Liver (tissue), 10 donors: ENCODE measurements at places on chromosomes 16 and 17. TPM values are rescaled to one million over a fixed set of nuclear protein-coding genes. Genes with fewer than 3 reads are reported as not detected.

DNA sequence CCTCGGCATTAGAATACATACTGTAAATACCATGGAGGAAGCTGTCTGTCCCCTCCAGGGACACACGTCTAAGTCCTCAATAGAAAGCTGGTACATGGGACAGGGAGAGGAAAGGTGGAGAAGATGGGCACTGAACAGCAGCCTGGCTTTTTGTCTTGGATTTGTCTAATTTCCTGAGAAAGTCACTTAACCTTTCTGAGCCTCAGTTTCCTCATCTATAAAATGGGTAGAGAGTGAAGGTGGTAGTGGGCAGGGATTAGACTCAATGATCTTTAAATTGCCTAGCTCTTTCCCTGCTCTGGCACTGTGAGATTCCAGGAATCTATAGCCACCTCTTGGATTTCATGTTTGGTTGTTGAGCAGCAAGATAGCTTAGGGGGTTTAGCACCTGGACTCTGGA, 96.2 kb downstream of the ASIC2 start:
- H3K36me3 ChIP-seq = no peaks in the 10 kb centered on the region
- no peaks in the 10 kb centered on the region for H3K4me1 ChIP-seq
- H3K4me3 ChIP-seq = no peak overlapping the region
- DNase-seq = no peak
- no peak overlapping the region for H3K27ac ChIP-seq

GRCh38 chr17:77723071-77723908, 235.2 kb upstream of the TNRC6C start:
- H3K4me1 ChIP-seq = no peaks in the 10 kb centered on the region
- H3K4me3 ChIP-seq = no peak overlapping the region
- peak; percentile 24 for DNase-seq
- no peak overlapping the region for H3K27ac ChIP-seq

The ERI2 gene
- total RNA-seq = 79.1 TPM

DNA sequence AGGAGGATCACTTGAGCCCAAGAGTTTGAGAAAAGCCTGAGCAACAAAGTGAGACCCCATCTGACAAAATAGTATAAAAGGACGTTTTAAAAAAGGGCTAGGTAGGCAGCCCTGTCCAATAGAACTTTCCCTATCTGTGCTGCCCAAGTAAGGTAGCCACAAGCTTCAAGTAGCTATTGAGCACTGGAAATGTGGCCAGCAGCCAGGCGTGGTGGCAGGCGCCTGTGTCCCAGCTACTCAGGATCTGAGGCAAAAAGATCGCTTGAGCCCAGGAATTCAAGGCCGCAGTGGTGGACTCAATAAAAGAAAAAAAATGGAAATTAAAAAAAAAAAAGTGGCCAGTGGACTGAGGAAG, 1.5 kb upstream of the NQO1 start:
- H3K27me3 ChIP-seq = no peaks in the 10 kb centered on the region
- H3K4me3 ChIP-seq = no peak overlapping the region
- no peaks in the 10 kb centered on the region for H3K36me3 ChIP-seq

The KRTAP4-4 gene
- not detected for total RNA-seq

GRCh38 chr17:21132428-21132827, 5.7 kb downstream of the DHRS7B start:
- no peak for DNase-seq
- no peaks in the 10 kb centered on the region for H3K36me3 ChIP-seq
- no peak overlapping the region for H3K27ac ChIP-seq
- no peaks in the 10 kb centered on the region for H3K27me3 ChIP-seq
- H3K4me3 ChIP-seq = no peak overlapping the region
- H3K4me1 ChIP-seq = peaks cover 14% of the 10 kb centered on the region

- H3K36me3 ChIP-seq = no peaks in the 10 kb centered on the region
- no peak overlapping the region for H3K4me3 ChIP-seq
- H3K4me1 ChIP-seq = no peaks in the 10 kb centered on the region
- H3K27ac ChIP-seq = no peak overlapping the region
- no peaks in the 10 kb centered on the region for H3K27me3 ChIP-seq
Measured at GRCh38 chr16:71345031-71345430, 13.5 kb upstream of the CALB2 start.

GRCh38 chr16:81987706-81988105, 23.6 kb downstream of the SDR42E1 start:
- no peaks in the 10 kb centered on the region for H3K36me3 ChIP-seq
- H3K4me1 ChIP-seq = no peaks in the 10 kb centered on the region
- no peak overlapping the region for H3K4me3 ChIP-seq
- DNase-seq = no peak

GRCh38 chr17:35127751-35128514, 6.5 kb downstream of the FNDC8 start:
- DNase-seq = no peak
- H3K36me3 ChIP-seq = no peaks in the 10 kb centered on the region
- H3K4me3 ChIP-seq = no peak overlapping the region
- H3K27me3 ChIP-seq = no peaks in the 10 kb centered on the region

The RHBDL3 gene
- 0.17 TPM for total RNA-seq

- peak overlapping the region; percentile 36 for H3K27ac ChIP-seq
- H3K27me3 ChIP-seq = no peaks in the 10 kb centered on the region
- peaks cover 21% of the 10 kb centered on the region for H3K36me3 ChIP-seq
- DNase-seq = no peak
Measured at GRCh38 chr17:64096037-64096436, 33.9 kb downstream of the ERN1 start.

The CD300LF gene
- total RNA-seq = 1.9 TPM

GRCh38 chr17:74860229-74860871, 665 bp upstream of the GRIN2C start:
- no peak overlapping the region for H3K4me3 ChIP-seq
- H3K4me1 ChIP-seq = peaks cover 18% of the 10 kb centered on the region
- no peaks in the 10 kb centered on the region for H3K36me3 ChIP-seq
- DNase-seq = no peak
- no peak overlapping the region for H3K27ac ChIP-seq

DNA sequence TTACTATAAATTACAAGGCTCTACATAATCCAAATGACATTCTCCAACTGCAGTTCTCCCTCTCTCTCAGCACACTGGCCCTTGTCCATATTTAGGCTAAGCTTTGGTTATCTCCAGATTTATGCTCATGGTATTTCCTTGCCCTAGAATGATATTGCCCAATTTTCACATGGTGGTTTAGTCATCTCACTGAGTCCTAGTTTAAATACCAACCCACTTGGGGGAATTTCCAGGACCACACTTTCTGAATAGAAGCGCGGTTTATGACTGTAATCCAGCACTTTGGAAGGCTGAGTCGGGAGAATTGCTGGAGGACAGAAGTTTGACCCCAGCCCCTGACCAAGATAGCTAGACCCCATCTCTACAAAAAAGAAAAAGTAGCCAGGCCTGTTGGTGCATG, 280.1 kb upstream of the MON1B start:
- H3K4me1 ChIP-seq = no peaks in the 10 kb centered on the region
- DNase-seq = no peak
- no peaks in the 10 kb centered on the region for H3K36me3 ChIP-seq
- no peak overlapping the region for H3K4me3 ChIP-seq
- H3K27me3 ChIP-seq = no peaks in the 10 kb centered on the region

The PRSS8 gene
- 8.3 TPM for total RNA-seq

- H3K27ac ChIP-seq = no peak overlapping the region
- H3K36me3 ChIP-seq = peaks cover 67% of the 10 kb centered on the region
- no peaks in the 10 kb centered on the region for H3K27me3 ChIP-seq
- DNase-seq = no peak
- H3K4me3 ChIP-seq = no peak overlapping the region
Measured at GRCh38 chr16:23409522-23409921, 43.5 kb downstream of the COG7 start.

- H3K4me1 ChIP-seq = no peaks in the 10 kb centered on the region
- no peaks in the 10 kb centered on the region for H3K27me3 ChIP-seq
- no peak overlapping the region for H3K27ac ChIP-seq
- no peak for DNase-seq
Measured at GRCh38 chr17:51422634-51423033, 162.3 kb downstream of the UTP18 start.

The CAPNS2 gene
- total RNA-seq = 0.42 TPM

- no peaks in the 10 kb centered on the region for H3K27me3 ChIP-seq
- H3K4me3 ChIP-seq = no peak overlapping the region
- no peaks in the 10 kb centered on the region for H3K36me3 ChIP-seq
- H3K27ac ChIP-seq = no peak overlapping the region
- no peak for DNase-seq
- peaks cover 2% of the 10 kb centered on the region for H3K4me1 ChIP-seq
Measured at GRCh38 chr17:35167666-35168065, 20.0 kb downstream of the UNC45B start.

The NAGS gene
- 21.5 TPM for total RNA-seq

GRCh38 chr17:28404812-28405570, 1.0 kb downstream of the SLC46A1 start:
- peaks cover 8% of the 10 kb centered on the region for H3K4me1 ChIP-seq
- H3K27me3 ChIP-seq = no peaks in the 10 kb centered on the region
- H3K36me3 ChIP-seq = peaks cover 19% of the 10 kb centered on the region
- no peak for DNase-seq
- H3K27ac ChIP-seq = peak overlapping the region; percentile 64

GRCh38 chr17:57672971-57673370, 72.1 kb downstream of the CCDC182 start:
- H3K27me3 ChIP-seq = no peaks in the 10 kb centered on the region
- H3K27ac ChIP-seq = no peak overlapping the region
- DNase-seq = peak; percentile 13
- no peaks in the 10 kb centered on the region for H3K4me1 ChIP-seq
- H3K36me3 ChIP-seq = peaks cover 2% of the 10 kb centered on the region
